ENCODE measurements at places on chromosomes 7 and 10. TPM values are rescaled to one million over a fixed set of nuclear protein-coding genes. Genes with fewer than 3 reads are reported as not detected.

SNX10 gene
- 1.2 TPM for total RNA-seq

PRLHR gene
- total RNA-seq, result not detected

AKR1C1 gene
- total RNA-seq, result 1.6 TPM

OR6V1 gene
- total RNA-seq, result not detected

WDFY4 gene
- 10.2 TPM for total RNA-seq

POMZP3 gene
- 9.8 TPM for total RNA-seq

OGDHL gene
- 0.58 TPM for total RNA-seq

TWIST1 gene
- not detected for total RNA-seq

LRIT1 gene
- not detected for total RNA-seq

STK17A gene
- total RNA-seq, result 53.9 TPM

EPDR1 gene
- 0.39 TPM for total RNA-seq

LRIT2 gene
- not detected for total RNA-seq

IFT22 gene
- 26.1 TPM for total RNA-seq

TAS2R41 gene
- total RNA-seq, result not detected

VSTM2A gene
- total RNA-seq, result not detected

PDZD7 gene
- 0.55 TPM for total RNA-seq

TMEM236 gene
- total RNA-seq, result 0.24 TPM

GNGT1 gene
- not detected for total RNA-seq

CTBP2 gene
- total RNA-seq, result 128 TPM

UPK3B gene
- total RNA-seq, result 0.97 TPM

TDRD1 gene
- not detected for total RNA-seq

IDI2 gene
- total RNA-seq, result not detected

GLRX3 gene
- total RNA-seq, result 137 TPM

SORCS1 gene
- not detected for total RNA-seq

PTCD1 gene
- total RNA-seq, result 9.6 TPM

ENKUR gene
- total RNA-seq, result 0.30 TPM

MEST gene
- 52.6 TPM for total RNA-seq

RPEL1 gene
- not detected for total RNA-seq

SYT15B gene
- total RNA-seq, result 0.18 TPM

ASZ1 gene
- total RNA-seq, result not detected

MYH16 gene
- total RNA-seq, result 0.11 TPM

CALHM3 gene
- not detected for total RNA-seq

SH3PXD2A gene
- total RNA-seq, result 5.1 TPM

CCSER2 gene
- 50.8 TPM for total RNA-seq

NFE2L3 gene
- total RNA-seq, result 28.4 TPM

GHRHR gene
- not detected for total RNA-seq

HOXA9 gene
- 62.9 TPM for total RNA-seq
